ENCODE measurements at places on chromosomes 2 and 18.

DNA sequence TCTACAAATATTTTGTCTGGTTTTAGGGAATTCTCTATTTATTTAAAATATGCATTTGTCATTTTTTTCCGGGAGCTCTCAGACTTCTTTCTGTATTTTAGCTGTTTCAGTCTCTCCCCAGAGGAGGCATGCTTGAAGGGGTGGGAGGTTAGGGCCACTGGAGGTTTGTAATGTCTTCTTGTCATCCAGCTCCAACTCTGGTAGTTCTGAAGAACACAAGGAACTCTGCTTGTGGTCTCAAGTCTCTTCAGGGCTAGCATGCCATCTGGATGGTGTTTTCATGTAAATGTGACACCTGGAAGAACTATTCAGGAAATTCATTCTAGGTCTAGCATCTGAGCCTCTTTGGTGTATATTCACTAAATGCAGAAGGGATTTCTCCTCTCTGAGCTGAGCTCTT, 518.4 kb upstream of the DCC start:
- no peak for DNase-seq

GRCh38 chr18:79451237-79452125, 55.8 kb downstream of the NFATC1 start:
- DNase-seq = no peak

- DNase-seq = no peak
These were observed 76.0 kb downstream of the UXS1 start for GRCh38 chr2:106117882-106118684.

GRCh38 chr2:64581018-64581417, 56.9 kb downstream of the AFTPH start:
- DNase-seq = no peak

DNA sequence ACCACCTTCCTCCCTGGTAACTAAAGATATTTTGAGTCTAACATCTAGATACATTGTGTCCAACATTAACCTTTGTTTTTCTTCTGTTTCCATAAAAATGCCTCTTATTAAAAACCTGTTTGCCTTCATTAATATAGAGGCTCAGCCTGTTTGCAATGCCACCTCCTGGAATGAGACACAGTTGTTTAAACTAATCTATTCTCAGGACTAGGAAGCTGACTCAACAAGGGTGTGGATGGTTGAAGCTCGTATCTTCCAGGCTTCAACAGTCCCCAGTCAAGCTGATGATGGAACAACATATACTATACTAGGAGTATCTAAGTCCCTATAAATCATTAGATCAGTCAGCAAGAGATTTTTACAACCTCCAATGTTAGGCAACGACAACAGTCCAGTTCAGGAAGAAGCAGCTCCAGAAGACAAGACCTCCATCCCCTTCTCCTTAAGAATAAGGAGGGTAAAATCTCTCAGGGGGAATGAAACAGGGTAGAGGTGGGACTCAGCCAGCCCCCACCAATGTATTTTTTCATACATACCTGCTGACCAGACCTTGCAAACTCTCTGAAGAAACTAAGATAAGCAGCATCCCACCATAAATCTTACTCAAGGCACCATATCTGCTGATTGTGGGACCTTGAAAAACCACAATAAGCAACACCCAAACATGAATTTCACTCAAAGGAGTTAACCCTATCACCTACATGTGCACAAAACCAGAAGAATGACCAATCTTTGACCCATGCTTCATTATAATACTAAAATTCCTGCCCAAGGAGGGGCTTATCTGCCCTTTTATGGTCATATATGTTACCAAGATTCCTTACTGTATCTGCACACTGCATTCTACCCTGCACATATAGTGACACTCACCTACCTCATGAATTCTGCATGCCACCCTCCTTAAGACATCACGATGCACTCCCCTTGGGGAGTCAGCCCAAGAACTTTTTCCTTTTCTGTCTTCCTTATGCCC, 21.4 kb downstream of the ZNF24 start:
- DNase-seq = no peak

DNA sequence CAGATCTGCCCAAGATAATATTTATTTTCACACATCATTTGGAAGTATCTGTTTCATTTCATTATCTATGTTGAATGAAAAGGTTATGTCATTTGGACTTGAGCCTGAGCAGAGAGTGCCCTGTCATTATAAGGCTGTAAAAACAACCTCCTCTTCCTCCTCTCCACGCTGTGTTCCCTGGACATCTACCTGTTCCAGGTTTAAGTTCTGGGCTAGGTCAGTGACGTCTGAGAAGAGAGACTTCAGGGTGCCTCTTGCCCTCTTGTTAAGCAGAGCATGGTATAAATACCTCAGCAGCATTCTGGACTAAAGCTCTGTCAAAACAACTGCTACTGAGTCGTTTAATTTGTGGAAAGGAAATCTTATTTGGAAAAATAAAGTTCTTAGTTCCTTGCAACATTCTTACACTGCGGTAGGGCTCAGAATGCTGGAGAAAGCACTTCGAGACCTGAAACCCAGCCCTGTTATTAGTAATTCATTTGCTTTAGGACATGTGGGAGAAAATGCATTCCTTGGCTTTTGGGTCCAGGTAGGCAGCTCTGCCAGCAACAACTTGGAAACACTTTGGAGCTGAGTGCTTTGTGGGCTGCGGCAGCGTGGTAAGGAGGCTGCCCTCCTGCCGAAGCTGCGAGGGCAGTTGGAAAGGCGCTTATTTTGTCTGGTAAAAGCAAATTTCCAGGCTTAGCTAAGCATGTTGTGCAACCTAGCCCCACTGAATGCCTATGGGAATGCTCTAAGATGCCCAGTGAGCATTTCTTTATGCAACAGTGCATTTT, 91.8 kb upstream of the NEDD4L start:
- no peak for DNase-seq

- no peak for DNase-seq
These were observed 5.9 kb downstream of the SCYGR4 start for GRCh38 chr2:227623226-227623625.

- DNase-seq = peak; percentile 40
These were observed 5.0 kb downstream of the FZD7 start for GRCh38 chr2:202038471-202039277.

GRCh38 chr2:238406221-238406997, 20.3 kb upstream of the ASB1 start:
- DNase-seq = no peak

Measured in WTC11 (cell line).